Femur (tissue), 1 donor: ENCODE measurements at places on chromosomes 7 and 10.

DNA sequence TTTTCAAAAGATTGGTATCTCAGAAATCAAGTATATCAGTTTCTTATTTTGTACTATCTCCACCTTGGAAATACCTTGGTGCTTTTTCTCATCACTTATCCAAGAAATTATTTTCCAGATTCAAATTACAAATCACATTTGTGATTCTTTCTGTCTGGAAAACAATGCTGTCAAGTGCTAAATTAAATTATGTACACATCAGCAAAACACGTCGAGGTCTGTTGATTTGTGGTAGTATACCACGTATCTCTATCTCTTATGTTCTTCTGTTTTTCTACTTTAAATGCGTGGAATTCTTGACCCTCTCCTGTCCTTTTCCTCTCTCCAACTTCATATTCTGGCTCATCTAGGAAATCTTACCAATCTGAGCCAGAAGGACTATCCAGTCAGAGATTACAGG is 214.5 kb downstream of the PTN start:
- no peak for DNase-seq

DNA sequence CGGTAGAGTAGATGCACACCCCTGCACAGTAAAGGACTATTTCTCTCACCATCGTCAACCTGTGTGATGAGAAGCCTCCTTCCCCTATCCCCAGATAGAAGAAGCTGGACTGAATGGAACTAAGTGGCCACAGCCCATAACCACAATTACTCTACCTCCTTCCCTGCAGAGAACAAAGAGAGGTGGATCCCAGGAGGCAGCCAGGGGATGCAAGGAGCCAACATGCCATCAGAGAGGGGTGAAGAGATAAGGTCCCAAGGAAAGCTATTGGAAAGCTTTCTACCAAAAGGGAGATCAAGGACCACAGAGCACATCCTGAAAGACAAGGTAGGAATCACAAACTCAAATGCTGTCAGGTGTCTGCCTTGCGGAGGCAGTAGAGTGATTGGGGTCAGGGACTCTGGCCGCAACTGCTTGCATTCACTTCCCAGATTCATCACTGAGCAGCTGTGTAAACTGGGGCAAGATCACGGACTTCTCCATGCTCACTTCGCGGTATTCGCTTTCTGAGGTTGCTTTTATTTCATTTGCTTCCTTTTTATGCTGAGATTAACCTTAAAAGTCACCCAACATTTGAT is 81.6 kb upstream of the MYO3A start:
- DNase-seq, result no peak

GRCh38 chr10:11715815-11716494 is 26.2 kb upstream of the ECHDC3 start:
- DNase-seq, result peak; percentile 69

- DNase-seq, result peak; percentile 32
These were observed 3.5 kb downstream of the FAM180A start for GRCh38 chr7:135744938-135745702.

- no peak for DNase-seq
These were observed 180.0 kb upstream of the MDFIC start for GRCh38 chr7:114741911-114742310.

DNA sequence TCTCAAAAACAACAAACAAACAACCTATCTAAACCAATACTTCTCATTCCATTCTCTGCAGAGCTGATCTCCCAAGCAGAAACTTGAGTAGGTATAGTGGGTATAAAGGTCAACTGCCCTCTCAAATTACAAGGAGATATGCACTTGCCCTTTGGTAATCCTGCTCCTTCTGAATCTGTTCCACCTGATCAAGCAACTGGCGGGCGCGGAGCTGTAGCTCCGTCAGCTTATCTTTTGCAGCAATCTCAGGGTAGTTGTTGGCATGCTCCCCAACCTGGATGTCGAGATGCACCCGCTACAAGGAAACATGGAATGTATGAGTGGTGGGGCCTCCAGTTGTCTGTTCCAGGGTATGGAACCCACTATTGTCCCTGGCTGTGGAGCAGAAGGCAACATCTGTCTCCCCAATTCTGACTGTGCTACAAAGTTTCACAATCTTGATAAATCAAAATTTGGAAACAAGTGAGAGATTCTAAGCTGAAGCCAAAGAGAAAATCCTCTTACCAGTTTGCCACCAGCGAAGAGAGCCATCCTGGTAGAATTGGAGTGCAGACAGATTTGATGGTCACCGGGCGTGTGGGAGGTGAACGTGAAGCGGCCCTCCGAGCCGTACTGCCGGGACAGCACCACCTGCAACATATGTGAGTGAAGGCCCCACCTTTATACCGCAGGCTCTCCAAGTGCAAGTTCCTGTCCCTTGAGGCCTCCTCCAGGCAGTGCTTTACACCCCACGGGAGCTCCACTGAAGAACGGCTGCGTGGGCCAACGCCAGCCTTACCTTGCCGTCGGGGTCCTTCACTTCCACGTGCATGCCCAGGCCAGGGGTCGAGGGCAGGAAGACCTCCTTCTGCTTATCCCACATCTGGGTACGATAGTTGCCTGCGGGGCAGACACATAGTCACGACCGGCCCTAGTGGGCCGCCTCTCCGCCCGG is 819 bp downstream of the TMED4 start:
- DNase-seq, result no peak

- DNase-seq, result peak; percentile 43
These were observed 7.4 kb upstream of the ZMYND11 start for GRCh38 chr10:127612-128432.

- DNase-seq, result no peak
These were observed 39.5 kb downstream of the NT5C2 start for GRCh38 chr10:103153302-103154197.

DNA sequence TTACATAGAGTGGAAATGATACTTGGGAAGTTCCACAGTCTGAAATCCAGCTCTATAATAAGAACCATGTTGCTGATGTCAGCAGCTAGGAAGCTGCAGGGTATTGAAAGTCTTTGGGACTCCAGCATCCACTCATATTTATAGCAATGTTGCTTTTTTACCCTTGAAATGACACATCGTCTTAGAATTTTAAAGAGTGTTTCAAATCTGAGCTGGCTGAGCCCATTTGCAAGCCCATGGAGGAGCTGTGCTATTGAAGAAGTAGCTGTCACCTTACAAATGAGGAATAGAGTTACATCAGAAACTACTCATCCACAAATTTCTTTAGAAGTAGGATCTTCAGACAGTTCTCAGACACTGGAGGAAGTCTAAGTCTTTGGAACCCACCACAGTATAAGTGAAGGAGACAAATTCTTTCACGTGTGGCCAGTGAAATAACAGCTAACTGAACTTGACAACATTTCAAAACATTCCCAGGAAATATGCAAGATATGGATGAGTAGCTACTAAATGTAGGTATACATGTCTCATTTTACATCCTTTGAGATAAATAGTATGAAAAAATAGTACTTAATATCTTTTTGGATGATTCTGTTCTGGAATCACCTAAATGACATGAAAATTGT is 203.6 kb downstream of the ZNF365 start:
- no peak for DNase-seq

DNA sequence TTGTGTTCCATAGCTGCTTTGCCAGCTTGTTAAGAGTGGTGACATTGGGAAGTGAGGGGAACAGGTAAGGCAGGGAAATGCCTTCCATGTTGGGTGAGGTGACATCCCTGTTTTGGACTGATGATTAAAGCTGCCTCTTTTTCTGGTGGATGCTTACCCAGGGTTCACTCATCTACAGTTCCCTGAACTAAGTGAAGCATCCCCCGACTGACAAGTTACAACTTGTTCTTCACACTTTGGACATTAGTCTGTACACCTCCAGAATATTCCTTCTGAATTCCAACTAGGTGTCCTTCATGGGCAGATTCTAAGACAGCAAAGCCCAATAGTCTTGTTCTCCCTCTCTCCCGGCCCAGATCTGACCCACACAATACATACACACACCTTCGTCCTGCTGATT is 63.4 kb downstream of the HDAC9 start:
- DNase-seq, result no peak

GRCh38 chr10:70544431-70545340 is 57.9 kb downstream of the PRF1 start:
- no peak for DNase-seq

- DNase-seq, result no peak
These were observed 46.3 kb downstream of the LBX1 start for GRCh38 chr10:101182936-101183335.

DNA sequence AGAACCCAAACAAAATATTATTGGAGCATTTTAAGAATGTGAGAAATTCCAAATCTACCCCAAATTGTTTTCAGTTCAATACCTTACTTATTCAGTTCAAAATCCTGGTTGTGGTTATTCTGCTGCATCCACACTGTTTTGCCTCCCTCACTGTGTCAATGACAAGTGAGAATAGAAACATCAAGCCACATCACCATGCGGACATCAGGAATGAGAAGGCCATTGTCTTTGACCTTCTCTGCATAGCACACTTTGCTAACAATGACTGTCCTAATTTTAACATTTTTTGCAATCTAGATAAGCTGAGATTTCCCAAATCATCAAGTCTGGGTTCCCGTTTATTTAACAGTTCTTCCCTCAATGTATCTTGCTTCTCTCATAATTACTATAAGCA is 93.7 kb downstream of the ELAPOR2 start:
- no peak for DNase-seq

DNA sequence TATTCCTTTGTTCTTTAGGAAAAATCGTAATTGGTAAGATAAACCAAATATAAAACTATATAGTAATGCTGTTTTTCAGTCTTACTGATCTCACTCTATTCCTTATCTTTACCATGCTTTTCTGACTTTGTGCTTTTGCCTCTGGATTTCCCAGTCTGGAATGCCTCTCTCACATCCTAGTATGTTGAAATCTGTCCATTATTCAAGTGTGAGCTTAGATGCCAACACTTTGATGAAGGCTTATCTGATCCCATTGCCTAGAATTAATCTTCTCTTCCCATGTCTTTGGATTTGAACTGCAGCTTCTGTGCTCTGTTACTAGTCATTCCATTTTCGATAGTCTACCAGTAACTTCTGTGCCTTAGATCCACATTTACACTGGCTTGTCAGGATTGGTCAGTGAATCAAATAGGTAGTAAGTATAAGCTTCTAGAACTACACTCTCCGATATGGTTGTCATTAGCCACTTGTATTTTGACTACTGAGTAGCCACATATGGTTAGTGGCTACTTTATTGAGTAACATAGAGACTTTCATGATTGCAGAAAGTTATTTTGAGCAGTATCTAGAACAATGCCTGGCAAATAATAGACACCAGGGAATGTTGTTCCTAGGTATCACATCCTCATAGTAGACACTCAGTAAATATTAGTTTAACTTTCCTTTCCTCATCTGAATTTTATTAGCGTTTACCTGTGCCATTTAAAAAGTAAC is 92.9 kb downstream of the BMPR1A start:
- DNase-seq, result no peak

DNA sequence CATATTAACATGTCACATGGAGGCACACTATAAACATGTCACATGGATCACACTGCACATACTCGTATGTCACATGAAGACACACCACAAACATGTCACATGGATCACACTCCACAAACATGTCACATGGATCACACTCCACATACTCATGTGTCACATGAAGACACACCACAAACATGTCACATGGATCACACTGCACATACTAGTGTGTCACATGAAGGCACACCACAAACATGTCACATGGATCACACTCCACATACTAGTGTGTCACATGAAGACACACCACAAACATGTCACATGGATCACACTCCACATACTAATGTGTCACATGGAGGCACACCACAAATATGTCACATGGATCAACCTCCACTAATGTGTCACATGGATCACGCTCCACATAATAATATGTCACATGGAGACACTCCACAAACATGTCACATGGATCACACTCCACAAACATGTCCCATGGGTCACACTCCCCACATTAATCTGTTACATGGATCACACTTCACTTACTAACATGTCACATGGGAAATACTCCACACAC is 195.6 kb upstream of the PFKP start:
- DNase-seq, result no peak

DNA sequence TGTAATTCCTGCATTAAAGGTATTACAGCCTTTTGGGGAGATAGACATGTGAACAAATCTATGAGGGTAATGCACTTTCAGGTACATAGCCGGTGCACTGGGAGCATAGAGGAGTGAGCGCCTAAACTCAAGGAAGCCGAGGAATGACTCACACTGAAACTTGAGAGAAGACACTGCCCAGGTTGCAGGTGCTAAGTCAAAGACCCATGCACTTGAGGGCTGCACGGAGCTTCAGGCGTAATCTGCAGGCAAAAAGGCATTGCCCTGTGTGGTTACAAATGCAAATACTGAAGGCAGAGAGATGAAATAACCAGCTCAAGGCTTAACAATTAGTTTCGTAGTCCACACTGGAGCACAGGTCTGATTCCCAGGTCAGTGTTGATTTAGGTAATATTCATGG is 51.0 kb upstream of the OSBPL3 start:
- DNase-seq, result no peak

DNA sequence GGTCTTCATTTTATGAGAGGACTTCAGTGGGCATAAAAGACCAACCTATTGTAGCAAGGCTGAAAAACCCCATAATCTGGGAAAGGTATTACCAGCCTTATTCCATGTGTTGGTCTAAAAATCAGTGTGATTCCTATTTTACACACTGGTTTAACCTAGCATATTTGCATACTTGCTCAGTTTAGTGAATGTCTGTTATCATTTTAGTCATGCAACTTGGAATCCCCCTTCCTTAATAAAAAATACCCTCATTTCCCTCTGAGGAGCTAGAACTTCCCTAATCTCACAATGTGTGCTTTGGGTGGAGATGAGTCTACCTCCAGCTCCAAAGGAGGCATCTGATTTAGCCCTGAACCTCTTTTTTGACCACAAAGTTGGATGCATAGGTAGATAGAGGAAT is 312.8 kb upstream of the SORCS1 start:
- DNase-seq, result no peak

GRCh38 chr7:84970670-84971069 is 216.2 kb downstream of the SEMA3D start:
- DNase-seq, result no peak

- DNase-seq, result no peak
These were observed 4.0 kb downstream of the CREM start for GRCh38 chr10:35130663-35131062.

DNA sequence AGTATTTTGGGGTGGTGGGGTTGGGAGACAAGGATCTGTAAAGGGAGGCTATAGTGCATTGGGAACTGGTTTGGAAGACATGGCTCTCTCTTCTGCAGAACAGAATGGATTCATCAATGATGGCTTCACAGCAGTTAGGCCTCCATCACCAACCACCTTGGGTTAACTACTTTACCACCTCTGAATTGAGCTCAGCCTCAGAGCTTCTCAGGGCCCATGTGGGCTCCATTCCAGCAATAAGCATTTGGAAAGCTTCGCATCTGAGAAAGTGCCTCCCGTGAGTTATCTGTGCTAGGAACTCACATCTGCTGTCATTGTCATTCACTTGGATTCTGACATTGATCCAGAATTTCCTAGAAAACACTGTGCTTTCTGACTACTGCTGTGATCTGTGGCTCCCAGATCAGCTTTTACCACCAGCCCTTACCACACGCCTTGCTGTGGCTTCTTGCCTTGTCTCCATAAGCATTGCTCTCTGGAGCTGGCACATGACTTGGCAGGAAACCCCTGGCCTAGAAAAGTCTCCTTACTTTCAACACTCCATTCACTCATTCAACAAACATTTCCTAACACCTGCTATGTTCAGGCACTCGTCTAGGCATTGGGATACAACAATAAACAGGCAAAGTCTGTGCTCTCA is 70.7 kb upstream of the ADO start:
- DNase-seq, result no peak
